ENCODE measurements at places on chromosomes 12 and 14.

DNA sequence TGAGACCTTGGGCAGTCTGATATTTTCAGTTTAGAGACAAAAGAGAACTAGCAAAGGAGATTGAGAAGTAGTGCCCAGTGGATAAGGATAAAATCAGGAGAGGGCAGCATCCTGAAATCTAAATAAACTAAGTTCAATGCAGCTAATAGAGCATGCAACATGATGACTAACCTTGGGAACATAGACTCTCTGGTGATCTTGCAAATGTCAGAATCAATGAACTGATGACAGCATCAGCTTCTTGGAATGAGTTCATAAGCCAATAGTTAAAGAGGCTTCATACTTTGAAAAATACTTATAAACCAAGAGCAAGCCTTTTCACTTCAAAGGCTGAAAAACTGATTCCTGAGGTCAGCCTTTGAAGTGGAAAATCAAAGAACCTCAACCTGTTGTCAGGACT, 8.2 kb downstream of the TAS2R19 start:
- no peak for DNase-seq

DNA sequence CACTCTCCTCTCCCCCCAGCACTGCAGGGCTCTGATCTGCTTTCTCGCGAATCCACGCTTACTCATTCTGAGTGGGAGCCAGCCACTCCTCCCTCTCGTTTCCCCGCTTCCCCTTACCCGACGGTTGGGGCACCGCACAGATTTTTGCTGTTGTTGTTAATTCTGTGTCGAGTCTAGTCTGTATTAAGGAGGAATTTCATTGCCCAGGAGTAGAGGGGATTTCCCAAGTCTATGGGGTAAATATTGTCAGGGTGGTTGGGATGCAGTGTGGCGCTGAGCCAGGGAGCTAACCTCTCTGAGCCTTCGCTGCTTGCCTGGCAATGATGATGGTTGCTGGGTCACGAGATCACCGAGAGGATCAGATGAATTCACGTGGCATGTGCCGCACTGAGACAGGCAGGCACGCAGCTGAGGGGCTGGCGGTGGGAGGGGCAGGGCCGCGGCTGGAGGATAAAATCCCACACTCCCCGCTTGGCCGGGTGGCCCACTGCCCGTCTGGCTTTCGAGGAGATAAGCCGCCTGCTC, 18.5 kb downstream of the NCOR2 start:
- no peak for DNase-seq

DNA sequence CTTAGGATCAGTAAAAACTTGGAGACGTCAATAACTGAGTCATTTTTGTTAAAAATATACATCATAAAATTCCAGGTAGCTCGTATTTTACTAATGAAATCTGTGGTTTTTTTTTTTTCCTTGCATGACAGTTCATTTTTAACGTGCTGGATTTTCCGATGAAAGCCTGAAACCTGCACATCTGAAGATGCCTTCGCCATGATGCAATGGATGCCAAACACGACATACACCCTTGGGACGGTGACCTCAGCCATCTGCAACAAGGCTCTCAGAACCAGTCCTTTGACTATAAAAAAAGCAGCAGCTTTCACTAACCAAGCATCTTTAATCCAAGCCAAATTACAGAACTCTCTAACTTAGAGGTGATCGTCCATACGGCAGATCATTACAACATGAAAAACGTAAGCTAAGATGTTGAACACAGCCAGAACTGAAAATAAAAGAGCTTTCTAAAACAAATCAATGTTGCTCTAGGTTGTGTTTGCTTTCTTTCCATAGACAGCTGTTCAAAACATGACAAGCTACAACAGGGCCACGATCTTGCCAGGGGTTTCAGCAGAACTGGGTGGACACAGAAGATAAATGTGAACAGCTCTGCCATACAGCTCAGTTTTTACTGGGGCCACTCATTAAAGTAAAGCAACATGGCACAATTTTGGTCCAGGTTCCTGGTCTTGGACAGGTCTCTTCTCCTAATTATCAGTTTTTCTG, 7.8 kb downstream of the NIN start:
- DNase-seq = no peak

DNA sequence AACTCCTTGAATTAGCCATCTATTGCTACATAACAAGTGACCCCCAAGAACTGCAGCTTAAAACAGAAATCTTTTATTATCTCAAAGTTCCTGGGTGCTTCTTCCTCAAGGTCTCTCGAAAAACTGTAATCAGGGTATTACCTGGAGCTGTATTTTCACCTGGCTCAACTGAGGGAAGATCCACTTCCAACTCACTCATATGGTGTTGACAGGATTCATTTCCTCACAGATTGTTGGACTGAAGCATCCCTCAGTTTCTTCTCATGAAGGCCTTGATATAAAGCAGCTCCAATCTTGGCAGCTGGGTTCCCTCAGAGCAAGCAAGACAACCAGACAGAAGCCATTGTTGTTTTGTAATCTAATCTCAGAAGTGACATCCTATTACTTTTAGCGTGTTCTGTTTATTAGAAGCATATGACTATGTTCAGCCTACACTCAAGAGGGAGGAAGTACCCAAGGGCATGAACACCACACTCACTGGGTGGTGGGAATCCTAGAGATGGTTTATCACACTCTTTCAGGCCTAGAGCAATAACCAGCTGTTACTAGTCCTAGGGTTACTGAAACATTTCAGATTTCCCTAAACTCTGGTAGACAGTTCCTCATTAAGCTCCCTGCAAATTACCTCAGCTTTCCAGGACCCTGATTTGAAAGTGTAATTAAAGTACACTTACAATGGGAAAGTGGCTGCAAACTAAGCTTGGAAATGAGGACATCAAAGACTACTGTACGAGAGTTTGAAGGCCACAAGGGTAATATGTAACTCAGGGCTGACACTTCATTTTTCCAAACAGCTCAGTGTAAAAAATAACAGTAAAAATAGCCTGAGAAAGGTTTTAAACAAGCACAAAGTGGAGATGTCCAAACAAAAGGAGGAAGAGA, 222.2 kb downstream of the SEC23A start:
- no peak for DNase-seq
